ENCODE measurements at places on chromosomes 7 and 10.

DNA sequence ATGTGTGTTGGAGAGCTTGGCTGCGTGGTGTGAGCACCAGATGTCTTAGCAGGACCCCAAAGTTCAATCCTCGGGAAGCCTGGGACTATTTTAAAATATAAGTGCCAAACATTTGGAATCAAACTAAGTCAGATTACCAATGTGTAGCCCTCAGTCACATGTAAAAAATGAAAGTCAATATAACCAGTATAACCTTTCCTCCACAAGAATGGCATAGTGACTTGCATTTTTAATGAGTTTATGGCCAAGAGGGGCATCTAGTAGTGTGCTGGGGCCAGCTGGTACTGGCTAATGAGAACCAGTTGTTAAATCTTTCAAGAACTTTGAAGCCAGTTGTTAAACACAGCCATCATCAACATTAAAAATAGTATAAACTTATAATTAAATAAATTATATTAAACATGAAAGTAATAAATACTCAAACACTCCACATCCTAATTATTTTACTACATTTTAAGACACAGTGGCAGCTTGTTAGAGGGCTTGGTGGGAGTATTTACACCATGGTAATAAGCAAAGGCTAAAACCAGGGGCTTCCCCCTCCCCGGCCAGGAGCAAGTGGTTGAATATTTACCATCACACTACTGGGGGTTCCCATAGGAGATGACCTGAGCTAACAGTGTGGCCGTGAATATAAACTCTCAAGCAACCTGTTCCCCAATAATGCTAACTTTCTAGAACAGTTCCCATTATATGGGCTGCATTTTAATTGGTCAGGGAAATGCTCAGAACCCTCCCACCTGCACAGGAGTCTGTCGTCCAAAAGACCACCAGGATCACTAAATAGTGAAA lies 7.9 kb upstream of the FAM170B start:
- no peak for DNase-seq

DNA sequence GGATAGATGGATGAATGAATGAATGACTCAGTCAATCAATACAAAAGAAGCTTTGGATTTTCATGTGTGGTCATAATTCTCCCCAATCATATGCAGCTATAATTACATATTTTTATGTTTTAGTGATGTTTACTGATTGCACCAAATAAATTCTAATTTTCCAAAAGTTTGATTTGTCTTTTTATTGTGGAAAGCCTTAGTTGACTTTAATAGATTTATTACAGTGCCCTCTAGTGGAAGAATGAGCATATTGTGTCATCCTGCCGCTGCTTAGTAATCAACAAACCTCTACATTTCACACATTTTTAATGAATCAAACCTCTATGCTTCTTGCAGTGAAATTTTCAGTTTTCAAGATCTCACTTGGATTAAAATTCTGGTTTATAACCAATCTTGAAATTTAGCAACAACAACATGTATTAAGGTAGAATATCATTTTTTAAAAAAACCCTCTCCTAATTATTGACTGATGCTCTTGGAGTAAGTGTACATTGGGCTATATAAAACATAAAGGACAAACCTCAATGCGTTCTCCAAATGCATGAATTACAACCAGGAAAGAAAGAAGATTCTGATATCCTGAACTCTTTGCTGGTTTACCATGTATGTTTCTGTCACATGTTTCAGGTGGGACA lies 55.6 kb upstream of the PNLIP start:
- DNase-seq = peak; percentile 41

DNA sequence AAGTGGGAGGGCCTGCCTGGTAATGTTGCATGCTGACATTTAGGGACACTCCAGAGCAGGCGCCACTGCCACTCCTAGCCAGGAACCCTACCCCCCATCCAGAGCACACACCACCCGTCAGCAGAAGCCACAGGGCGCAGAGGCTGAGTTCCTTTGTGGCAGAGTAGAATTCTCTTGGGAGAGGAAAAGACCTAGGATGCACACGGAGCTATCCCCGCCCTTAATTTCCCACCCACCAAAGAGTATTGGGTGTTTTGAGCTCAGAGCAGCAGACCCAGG lies 702 bp upstream of the INSYN2A start:
- no peak for DNase-seq

DNA sequence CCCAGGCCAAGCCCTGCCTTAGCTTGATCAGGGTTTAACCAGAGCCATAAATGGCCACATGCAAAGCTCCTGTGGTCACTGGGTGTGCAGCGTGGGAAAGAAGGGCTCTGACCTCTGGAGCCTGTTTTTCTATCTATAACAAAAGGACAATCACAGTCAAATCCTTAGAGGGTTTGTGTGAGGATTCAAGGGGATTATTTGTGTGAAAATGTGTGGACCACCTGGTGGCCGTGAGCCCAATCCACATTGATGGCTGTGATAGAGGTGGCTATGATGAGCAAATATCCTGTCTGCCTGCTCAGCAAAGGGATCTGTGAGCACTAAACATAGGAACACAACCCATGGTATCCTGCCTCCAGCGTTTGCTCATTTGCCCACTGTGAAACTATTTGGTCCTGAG lies 107.1 kb downstream of the C10orf90 start:
- DNase-seq = no peak

GRCh38 chr7:36820527-36821170 lies 96.4 kb upstream of the AOAH start:
- DNase-seq = no peak

GRCh38 chr10:93299606-93300287 lies 182.4 kb downstream of the MYOF start:
- DNase-seq = no peak

DNA sequence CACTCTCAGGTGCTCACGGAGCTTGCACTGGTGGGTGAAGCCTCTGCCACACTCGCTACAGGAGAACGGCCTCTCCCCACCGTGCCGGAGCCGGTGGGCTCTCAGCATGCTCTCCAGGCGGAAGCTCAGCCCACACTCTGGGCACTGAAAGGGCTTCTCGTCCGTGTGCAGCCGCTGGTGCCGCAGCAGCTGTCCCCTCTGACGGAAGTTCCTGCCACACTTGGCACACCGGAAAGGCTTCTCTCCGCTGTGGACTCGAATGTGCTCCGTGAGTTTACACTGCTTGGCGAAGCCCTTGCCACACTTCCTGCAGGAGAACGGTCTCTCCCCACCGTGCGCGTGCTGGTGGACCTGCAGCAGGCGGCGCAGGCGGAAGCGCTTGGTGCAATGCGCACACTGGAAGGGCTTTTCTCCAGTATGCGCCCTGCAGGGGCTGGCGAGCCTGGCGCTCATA lies 19.3 kb downstream of the ZNF786 start:
- no peak for DNase-seq

DNA sequence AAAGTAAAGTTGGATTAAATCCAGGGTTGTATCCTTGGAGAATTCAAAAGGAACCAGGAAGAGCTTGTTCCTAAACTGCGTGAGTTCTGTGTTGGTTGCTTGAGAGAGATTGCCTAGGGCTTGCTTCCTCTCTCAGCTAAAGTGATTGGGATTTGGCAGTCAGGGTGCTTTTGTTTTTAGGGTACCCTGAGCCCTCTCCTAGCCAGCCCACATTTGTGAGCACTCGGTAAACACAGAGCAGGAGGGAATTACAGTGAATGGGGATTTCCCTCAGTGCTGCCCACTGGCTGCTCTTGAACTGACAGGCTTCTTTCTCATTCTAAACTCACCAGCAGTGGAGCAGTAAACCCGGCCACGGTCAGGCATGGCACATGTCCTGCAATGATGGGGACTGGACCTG lies 146.9 kb downstream of the TPST1 start:
- DNase-seq = no peak

- no peak for DNase-seq
Observed at GRCh38 chr7:5694221-5694754, 87.2 kb downstream of the RNF216 start.

GRCh38 chr7:51013861-51014511 lies 231.3 kb upstream of the GRB10 start:
- no peak for DNase-seq

- DNase-seq = no peak
Observed at GRCh38 chr10:48594371-48594770, 10.5 kb downstream of the ARHGAP22 start.

GRCh38 chr7:31490796-31491314 lies 23.0 kb upstream of the ITPRID1 start:
- no peak for DNase-seq

- DNase-seq = no peak
Observed at GRCh38 chr10:97821308-97822038, 28.2 kb upstream of the GOLGA7B start.

DNA sequence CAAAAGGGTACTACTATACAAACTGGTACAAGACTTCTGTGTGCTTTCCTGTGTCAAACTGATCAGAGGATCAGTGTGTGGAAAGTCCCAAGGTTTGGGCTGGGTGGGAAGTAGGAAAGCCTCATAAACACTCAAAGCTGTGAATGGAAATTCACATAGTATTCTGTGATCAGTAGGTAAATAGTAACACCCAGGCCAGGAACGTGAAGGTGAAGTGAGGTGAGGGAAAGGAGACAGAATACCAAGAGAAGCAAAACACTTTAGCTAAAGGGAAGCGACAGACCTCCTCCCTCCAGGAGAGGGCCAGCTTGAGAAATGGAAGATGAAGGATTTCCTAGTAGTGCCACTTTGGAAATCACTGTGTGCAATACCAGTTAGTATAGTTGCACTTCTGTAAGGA lies 451.9 kb downstream of the KCNMA1 start:
- no peak for DNase-seq

DNA sequence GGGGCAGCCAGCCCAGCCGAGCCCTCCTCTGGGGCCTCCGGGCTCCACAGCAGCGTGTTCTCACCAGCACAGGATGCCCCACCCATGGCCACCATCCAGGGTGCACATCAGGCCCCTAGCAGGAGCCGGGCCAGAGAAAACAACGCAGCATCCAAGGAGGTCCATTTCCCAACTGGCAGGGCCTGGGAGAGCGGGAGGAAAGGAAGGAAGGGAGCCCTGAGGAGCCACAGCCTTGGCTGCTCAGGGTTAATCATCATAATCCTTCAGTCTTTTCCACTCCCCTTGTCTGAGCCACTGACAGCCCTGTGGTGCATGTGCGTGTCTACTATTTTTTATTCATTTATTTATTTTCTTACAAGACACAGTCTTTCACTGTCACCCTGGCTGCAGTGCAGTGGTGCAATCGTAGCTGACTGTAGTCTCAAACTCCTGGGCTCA lies 3.6 kb downstream of the PLAC9 start:
- DNase-seq = no peak

- DNase-seq = peak; percentile 92
Observed at GRCh38 chr7:139095194-139095659, 14.3 kb downstream of the ZC3HAV1 start.

GRCh38 chr10:116183733-116184511 lies 89.1 kb downstream of the GFRA1 start:
- DNase-seq = no peak

DNA sequence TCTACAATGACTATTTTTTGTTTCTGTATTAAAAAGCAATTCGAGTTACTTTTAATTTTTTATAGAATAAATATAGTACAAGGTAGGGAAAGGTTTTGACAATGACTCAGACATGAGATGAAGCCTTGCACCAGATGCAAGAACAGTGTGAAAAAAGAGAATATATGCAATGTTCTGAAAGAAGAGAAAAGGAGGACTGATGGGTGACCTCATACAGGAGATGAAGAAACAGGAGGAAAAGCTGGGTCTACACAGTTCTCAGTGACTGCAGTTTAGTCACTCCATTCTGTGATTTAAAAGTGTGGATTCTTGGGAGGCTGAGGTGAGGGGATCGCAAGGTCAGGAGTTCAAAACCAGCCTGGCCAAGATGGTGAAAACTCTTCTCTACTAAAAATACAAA lies 38.3 kb upstream of the YAE1 start:
- DNase-seq = no peak

DNA sequence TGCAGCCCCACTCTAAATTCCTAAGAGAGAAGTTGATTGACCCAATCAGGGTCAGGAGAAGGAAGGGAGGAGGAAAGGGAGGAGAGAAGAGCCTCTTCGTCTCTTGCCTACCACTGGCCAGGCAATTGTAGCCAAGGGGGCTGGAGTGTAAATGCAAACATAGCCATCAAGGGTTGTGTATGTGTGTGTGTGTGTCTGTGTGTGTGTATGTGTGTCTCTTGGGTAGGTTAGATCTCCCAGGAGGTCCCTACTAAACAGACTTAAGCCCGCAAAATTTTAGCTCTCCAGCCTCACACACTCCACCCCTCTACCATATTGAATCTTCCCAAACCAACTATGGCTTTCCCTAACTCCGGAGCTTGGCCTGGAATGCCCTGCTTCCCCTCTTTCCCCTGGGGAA lies 3.8 kb downstream of the LEP start:
- no peak for DNase-seq

GRCh38 chr10:70051848-70052247 lies 798 bp upstream of the MACROH2A2 start:
- no peak for DNase-seq

- DNase-seq = no peak
Observed at GRCh38 chr7:150934045-150934766, 43.9 kb downstream of the KCNH2 start.

GRCh38 chr7:24757353-24758275 lies at the start of gene GSDME:
Gene GSDME (minus strand): TSS chr7:24757464. CDS start chr7:24749774, 7,690 bp downstream.
- DNase-seq = peak; percentile 43

GRCh38 chr10:98655492-98655891 lies 208.8 kb upstream of the HPS1 start:
- DNase-seq = no peak

DNA sequence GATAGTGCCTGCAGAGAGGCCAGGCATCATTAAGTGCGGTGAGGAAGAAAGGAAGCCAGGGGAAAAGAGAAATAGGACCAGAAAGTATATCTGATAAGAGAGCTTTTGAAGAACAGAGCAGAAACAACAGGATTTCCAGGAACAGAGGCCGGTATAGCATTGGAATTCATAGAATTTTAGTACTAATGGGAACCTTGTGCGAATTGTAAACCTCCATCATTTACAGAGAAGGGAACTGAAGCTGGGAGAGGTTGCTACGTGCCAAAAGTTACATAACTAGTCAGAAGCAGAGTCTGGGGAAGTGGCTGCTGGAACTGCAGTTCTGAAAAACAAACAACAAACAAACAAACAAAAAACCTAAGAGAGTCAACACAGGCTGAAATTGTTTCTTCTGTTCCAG lies 5.4 kb upstream of the ZMYND11 start:
- DNase-seq = no peak

DNA sequence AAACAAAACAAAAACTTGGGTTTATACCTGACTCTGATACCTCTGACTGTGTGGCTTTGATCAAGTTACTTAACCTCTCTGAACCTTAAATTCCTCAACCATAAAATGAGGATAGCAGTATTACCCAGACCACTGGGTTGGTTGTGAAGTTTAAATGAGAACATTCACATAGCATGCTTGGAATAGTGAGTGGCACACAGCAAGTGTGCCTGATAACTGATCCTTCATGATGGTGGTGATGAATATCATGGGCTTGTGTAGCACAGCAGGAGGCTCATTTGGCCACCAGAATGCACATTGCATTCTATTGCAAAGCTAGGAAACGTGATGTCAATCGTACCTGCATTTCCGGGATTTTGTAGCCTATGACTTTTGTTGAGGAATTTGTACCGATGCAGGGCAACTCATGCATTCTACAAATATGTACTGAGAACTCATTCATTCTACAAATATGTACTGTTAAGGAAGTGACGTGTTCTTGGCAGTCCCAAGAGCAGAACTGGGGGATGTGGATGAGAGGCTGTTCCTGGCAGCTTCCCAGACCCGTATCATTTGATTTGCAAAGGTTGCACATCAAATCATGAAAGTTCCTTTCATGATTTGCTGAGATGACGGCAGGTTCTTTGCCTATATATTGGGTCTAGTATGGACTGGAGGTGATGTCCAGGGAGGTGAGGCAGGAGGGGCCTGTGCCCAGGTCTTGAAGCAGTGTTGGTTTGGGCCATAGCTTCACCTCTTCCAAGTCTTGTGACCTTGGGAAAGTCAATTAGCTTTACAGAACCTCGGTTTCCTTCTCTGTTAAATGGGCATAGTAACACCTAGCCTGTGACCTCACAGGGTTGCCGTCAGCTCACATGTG lies 94.6 kb upstream of the SMNDC1 start:
- no peak for DNase-seq
